Effector memory CD8-positive, alpha-beta T cell (primary cell): ENCODE measurements at places on chromosomes 16 and 17.

DNA sequence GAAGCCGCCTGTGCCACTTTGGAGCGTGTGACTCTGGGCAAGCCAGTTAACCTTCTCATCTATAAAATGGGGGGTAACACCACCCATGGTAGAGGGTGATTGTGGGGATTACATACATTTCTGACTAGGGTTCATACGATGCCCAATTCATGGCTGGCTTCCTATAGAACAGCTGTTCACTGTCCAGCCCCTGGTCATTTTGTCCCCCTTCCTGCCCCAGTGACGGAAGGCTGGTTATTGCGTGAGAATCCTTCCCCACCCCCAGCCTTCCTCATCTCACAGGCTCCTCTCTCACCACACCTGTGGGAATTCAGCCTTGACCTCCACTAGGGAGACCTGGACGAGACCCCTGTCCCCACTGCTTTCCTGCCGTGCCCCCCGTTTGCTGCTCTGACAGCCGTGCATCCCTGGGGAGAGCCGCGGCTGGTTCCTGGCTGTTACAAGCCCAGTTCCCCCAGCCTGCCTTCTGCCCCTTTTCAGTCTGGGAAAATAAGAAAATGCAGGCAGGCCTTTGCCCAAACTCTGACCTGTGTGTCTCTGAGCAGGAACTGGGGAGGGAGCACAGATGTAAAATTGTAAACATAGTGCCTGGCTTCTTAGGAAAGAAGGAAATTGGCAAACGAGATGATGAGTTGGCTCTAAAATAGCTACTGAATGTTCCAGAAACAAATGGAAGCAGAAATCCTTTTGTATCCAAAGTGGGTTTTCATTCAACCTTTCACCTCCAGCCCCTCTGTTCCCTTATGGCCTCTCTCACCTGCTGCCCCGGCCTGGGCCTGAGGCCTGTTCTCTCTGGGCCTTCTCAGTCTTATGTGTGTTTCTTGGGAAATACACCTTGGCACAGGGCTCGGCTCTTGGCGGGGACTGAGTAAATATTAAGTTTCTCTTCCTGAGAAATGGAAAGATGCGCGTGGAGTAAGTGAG lies 67.3 kb downstream of the OR1D5 start:
- H3K4me3 ChIP-seq = no peak overlapping the region
- H3K27ac ChIP-seq = peak overlapping the region; percentile 46
- peaks cover 73% of the 10 kb centered on the region for H3K36me3 ChIP-seq
- H3K27me3 ChIP-seq = no peaks in the 10 kb centered on the region

DNA sequence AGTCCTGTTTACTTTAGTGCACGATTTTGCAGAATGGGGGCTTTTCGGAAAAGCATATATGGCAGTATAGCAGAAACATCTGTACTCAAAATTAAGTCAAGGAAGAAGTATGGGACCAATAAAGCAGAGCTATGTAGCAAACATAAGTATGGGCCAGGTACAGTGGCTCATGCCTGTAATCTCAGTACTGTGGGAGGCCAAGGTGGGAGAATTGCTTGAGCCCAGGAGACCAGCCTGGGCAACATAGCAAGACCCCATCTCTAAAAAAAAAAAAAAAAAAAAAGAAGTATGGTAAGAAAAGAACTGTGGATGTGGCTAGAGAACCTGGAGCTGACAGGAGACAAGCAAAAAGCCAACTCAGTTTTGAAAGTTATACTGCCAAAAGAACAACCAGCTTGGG lies 36.1 kb downstream of the ZNF652 start:
- no peak for DNase-seq
- H3K4me3 ChIP-seq = no peak overlapping the region
- H3K27ac ChIP-seq = no peak overlapping the region
- H3K36me3 ChIP-seq = peaks cover 7% of the 10 kb centered on the region
- peaks cover 35% of the 10 kb centered on the region for H3K4me1 ChIP-seq

DNA sequence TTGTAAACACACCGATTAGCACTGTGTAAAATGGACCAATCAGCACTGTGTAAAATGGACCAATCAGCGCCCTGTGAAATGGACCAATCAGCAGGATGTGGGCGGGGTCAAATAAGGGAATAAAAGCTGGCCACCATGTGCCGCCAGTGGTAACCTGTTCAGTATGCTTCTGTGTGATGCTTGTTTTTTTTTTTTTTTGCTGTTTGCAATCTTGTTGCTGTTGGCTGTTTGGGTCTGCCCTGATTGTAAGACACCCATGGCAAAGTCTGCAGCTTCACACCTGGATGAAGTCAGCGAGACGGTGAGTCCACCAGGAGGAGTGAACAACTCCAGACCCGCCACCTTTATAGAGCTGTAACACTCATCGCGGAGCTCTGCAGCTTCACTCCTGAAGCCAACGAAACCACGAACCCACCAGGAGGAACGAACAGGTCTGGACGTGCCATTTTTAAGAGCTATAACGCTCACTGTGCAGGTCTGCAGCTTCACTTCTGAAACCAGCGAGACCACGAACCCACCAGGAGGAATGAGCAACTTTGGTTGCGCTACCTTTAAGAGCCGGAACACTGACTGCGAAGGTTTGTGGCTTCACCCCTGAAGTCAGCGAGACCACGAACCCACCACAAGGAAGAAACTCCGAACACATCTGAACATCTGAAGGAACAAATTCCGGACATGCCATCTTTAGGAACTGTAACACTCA lies 85.0 kb upstream of the MED9 start:
- peak overlapping the region; percentile 91 for H3K4me3 ChIP-seq
- DNase-seq = peak; percentile 68
- peaks cover 8% of the 10 kb centered on the region for H3K27me3 ChIP-seq
- H3K27ac ChIP-seq = peak overlapping the region; percentile 64

- H3K36me3 ChIP-seq = peaks cover 3% of the 10 kb centered on the region
- H3K27ac ChIP-seq = no peak overlapping the region
- peaks cover 11% of the 10 kb centered on the region for H3K27me3 ChIP-seq
Measured at GRCh38 chr17:18074566-18075272, 13.0 kb upstream of the DRG2 start.

- H3K27ac ChIP-seq = no peak overlapping the region
- H3K36me3 ChIP-seq = peaks cover 7% of the 10 kb centered on the region
- H3K4me3 ChIP-seq = peak overlapping the region; percentile 24
- H3K4me1 ChIP-seq = peaks cover 19% of the 10 kb centered on the region
Measured at GRCh38 chr16:78551487-78552085, 452.1 kb downstream of the WWOX start.

DNA sequence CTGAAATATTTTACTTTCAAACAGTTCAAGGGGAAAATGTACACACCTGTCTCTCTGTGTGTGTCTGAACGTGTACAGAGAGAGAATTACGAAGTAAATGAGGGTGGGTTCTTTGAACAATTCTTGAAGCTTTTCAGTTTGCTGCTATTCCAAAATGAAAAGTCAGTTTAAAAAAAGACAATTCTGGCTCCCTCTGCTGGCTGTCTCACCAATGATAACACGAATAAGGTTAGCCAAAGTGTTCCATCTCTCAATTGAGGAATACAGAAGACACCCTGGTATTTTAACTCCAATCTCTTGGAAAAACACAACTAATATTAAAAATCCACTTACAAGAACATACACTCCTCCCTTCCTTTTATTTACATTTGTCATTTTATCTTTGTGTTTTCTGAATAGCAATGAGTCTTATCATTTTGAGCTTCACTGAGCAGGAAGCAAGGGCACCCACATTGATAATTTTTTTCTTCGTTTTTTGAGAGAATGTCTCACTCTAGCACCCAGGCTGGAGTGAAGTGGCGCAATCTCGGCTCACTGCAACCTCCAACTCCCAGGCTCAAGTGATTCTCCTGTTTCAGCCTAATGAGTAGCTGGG lies 20.5 kb downstream of the EFTUD2 start:
- no peak for DNase-seq
- no peak overlapping the region for H3K4me3 ChIP-seq
- H3K4me1 ChIP-seq = no peaks in the 10 kb centered on the region
- H3K27ac ChIP-seq = no peak overlapping the region

DNA sequence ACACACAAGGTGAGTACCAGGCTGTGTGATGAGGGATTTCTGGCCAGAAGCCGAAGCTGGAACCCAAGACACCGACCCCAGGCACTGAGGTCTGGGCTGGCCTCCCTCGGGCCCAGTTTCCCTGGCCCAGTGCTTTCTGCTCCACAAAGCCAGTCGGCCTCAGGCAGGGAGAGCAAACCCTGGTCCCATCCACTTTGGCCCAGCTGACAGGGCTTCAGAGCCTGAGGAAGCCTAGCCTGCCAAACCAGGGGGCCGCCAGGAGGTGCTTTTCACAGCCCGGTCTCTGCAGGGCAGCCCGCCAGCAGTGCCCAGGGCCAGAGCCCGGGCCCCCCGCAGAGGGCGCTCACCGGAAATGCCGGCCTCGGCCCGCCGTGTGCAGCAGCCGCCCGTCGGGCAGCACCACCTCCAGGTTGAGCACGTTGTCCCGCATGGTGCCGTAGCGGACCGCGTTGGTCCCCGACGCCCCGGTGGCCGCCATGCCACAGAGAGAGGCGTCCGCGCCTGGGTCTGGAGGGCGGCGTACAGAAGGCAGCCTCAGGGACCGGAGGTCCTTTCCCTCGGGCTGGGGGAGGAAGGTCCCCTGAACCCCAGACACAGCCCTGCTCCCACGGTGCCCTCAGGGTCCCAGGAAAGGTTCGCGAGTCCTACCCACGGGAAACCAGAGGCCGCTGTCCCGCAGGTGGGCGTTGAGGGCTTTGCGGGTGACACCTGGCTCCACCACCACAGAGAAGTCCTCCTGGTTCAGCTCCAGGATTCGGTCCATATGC lies 2.2 kb downstream of the LDHD start:
- H3K27me3 ChIP-seq = peaks cover 24% of the 10 kb centered on the region
- peaks cover 10% of the 10 kb centered on the region for H3K4me1 ChIP-seq
- no peak overlapping the region for H3K27ac ChIP-seq
- H3K4me3 ChIP-seq = no peak overlapping the region
- DNase-seq = no peak

DNA sequence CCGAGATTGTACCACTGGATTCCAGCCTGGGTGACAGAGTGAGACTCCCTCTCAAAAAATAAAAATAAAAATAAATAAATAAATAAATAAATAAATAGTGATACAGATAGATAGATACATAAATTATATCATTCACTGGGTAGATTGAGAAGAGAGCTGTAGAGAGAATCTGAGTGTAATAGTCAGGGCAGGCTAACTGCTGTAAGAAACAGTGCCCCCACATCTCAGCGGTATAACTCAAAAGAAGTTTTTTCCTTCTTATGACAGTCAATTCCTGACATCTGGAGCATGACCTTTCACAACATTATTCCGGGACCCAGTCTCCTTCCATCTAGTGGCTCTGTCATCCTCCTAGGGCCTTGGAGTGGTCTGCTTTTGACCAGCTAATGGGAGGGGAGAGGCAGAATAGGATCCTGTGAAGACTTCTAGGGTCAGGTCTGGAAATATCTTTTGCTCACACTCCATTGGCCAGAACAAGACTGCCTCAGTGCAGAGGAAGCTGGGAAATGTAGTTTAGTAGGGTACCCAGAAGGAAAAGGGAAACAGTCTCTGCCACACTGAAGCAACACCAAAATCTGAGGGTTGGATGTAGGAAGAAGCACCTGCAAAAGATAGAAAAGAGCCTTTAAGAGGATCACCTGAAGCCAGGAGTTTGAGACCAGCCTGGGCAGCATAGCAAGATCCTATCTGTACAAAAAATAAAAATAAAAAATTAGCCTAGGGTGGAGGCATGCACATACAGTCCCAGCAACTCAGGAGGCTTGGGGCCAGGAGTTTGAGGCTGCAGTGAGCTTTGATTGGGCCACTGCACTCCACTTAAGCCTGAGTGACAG lies 3.0 kb upstream of the QPRT start:
- DNase-seq = no peak
- peaks cover 17% of the 10 kb centered on the region for H3K36me3 ChIP-seq
- H3K27ac ChIP-seq = peak overlapping the region; percentile 68
- H3K27me3 ChIP-seq = no peaks in the 10 kb centered on the region
- H3K4me3 ChIP-seq = no peak overlapping the region
- peaks cover 16% of the 10 kb centered on the region for H3K4me1 ChIP-seq

DNA sequence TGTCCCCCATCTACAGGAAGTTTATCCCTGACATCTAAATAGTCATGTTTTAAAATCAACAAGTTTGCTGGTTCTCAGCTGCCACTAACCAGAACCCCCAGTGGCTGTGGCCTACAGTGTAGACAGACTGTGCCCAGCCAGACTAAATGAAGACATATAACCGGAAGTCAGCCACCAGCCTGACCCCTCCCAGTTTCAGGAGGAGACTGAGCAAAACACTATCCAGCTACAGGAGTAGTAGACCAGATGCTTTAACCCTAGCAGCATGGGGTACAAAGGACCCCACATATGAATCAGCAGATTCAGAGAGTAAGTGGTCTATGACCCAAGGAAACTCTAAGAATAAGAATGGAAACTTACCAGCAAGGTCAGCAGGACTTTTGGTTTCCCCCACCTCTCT lies 83.4 kb downstream of the HIC1 start:
- peak; percentile 7 for DNase-seq
- H3K27ac ChIP-seq = peak overlapping the region; percentile 87
- no peaks in the 10 kb centered on the region for H3K36me3 ChIP-seq
- peaks cover 12% of the 10 kb centered on the region for H3K4me1 ChIP-seq

- no peak overlapping the region for H3K4me3 ChIP-seq
- peaks cover 70% of the 10 kb centered on the region for H3K36me3 ChIP-seq
- no peak for DNase-seq
- peaks cover 2% of the 10 kb centered on the region for H3K4me1 ChIP-seq
Measured at GRCh38 chr16:70156207-70156978, 17.2 kb upstream of the CLEC18C start.

- no peak overlapping the region for H3K27ac ChIP-seq
- H3K4me1 ChIP-seq = no peaks in the 10 kb centered on the region
- DNase-seq = no peak
- no peak overlapping the region for H3K4me3 ChIP-seq
- H3K27me3 ChIP-seq = no peaks in the 10 kb centered on the region
Measured at GRCh38 chr16:19833176-19833575, 51.5 kb downstream of the GPRC5B start.

DNA sequence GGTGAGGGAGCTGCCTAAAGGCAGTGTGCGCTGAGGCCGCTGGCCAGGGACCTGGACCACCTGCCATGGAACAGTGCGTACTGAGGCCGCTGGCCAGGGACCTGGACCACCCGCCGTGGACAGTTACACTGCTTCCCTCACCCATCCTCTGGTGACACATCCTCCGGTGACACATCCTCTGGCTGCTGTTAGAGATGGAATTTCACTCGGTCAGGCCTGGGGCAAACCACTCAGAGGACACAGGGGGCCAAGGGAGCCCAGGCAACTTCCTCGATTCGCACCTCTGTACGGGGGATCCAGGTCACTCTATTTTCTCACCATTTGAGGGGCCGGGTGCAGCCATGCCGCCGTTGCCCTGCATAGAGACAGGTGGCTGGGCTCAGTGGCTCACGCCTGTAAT lies 32.4 kb upstream of the RPTOR start:
- H3K4me1 ChIP-seq = no peaks in the 10 kb centered on the region
- H3K4me3 ChIP-seq = no peak overlapping the region
- peaks cover 9% of the 10 kb centered on the region for H3K27me3 ChIP-seq
- no peak for DNase-seq
